Stimulated activated CD8-positive, alpha-beta memory T cell treated with anti-CD3 and anti-CD28 coated beads, Interleukin-4, amount 100 ng/mL, for 1 hour (primary cell): ENCODE measurements at places on chromosomes 4 and X.

DNA sequence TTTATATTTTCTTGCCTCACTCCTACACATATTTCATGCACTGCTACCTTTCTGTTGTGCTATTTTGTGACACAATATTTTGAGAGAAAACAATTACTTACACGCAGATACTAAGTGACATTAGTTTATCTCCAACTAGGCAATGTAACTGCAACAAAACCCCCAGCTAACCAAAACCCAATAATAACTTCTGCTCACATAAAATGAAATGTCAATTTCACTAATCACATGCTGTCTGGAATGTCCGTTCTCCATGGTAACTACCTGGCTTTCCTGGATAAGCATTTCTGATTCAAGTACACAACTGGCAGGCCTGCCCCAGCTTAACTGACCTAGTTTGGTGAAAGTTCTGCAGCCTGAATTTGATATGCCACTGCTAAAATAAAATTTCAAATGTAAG is 313.5 kb downstream of the TMA16 start:
- DNase-seq = no peak

- DNase-seq = no peak
Measured at GRCh38 chr4:73741750-73742489, 1.6 kb downstream of the CXCL8 start.

- no peak for DNase-seq
Measured at GRCh38 chr4:163895378-163896005, 401.0 kb downstream of the TMA16 start.

GRCh38 chr4:37446016-37446415 is 201.5 kb downstream of the NWD2 start:
- DNase-seq = no peak

GRCh38 chr4:128450326-128451120 is 162.9 kb upstream of the PGRMC2 start:
- DNase-seq = no peak
